Activated naive CD4-positive, alpha-beta T cell (primary cell): ENCODE measurements at places on chromosomes 13 and 19.

DNA sequence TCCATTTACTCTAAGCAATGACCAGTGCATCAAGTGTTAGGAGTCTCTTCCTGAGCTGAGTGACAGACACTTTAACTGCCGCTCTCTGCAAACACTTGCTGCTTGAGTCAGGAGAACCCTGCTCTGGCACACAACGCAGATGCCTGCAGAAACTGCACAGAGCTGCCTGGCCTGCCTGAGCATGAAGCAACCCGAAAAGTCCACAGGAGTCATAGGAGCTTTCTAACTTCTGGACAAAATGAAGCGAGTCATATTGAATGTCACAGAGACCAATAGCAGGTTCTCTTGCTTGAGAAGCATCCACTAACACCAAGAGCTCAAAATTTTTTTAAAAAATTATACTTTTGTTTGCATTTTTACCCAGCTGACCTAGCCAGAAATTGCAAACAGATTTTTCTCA lies 232.4 kb downstream of the LHFPL6 start:
- no peak for DNase-seq

DNA sequence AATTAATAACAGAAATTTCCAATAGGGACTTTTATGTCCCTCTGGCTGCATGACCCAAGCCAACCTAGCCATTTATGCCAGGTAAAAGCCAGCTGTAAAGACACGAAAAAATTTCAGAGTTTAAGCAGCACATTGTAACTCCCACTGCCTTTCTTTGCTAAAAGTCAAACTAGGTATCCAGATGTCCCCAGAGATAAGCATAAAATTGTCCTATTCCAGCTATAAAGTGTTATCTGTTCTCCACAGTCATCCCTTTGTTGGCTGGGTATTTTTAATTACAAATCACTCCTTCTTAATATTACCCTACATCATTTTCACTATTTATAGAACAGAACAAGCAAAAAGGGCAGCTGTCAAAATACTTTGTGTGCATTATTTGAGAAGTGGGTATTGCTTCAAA lies 3.2 kb upstream of the ZNF154 start:
- no peak for DNase-seq

- no peak for DNase-seq
Measured at GRCh38 chr13:51275101-51275500, 52.9 kb downstream of the FAM124A start.

- no peak for DNase-seq
Measured at GRCh38 chr13:100541897-100542825, 46.4 kb downstream of the GGACT start.

- DNase-seq, result no peak
Measured at GRCh38 chr13:57633950-57634838, 2.6 kb downstream of the PCDH17 start.

- no peak for DNase-seq
Measured at GRCh38 chr13:97506511-97506910, 72.5 kb downstream of the RAP2A start.

GRCh38 chr13:36377826-36378468 lies 31.8 kb upstream of the SPART start:
- DNase-seq, result no peak

DNA sequence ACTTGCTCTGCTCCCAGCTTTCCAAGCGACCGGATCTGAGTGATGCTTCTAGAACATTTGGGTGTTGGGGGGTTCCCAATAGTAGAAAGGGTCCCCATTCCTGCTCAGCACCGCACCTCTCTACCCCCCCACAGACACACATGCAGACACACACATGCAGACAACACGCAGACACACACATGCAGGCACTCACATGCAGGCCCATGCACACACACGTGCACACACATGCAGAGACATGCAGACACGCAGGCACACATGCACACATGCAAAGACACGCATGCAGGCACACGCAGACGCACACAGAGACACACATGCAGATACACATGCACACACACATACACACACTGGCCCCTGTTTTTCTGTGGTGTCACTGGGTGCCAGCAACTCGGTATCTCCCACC lies 23.8 kb downstream of the ONECUT3 start:
- no peak for DNase-seq

DNA sequence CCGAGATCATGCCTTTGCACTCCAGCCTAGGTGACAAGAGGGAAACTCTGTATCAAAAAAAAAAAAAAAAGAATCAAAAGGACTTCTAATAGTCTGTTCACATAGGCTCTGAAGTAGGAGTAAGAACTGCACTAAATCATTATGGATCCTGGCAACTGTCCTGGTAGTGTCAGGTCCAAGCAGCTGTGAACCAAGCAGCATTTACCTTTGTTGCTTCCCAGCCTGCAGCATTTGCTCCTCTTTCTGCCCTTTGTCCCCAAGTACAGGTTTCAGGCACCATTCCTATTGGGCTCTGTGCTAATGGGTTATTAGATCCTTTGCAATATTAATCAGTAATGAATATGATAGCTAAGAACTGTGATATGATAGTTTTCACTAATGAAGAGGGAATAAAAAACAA lies 77.4 kb upstream of the NBEA start:
- DNase-seq, result no peak

DNA sequence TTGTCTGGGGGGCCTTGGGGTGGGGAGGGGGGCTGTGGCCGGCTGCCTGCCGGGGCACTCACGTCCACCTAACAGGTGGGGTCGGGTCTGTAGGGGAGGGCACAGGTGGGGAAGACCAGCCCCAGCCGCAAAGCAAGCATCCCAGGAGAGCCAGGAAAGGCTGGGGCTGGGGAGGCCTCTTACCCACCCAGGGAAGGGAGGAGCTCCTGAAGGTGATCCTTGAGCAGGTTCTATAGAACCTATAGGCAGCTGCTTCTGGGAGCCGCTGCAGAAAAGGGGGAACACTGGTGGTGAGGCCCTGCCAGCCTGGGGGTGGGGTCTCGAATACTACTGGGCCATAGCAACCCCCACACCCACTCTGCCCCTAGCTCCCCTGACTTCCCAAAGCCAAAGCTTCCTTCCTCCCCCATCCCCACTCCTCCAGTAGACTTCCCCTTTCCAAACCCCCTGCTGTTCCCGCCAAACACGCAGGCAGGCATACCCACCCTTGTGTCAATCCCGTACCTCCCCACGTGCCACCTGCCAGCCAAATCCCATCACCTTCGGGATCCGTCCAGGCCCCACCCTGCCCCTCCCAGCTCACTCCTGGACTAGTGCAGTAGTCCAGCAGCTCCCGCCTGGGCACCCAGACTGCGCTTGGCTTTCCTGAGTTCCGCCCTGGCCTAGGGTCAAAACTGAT lies 5.6 kb downstream of the KLF16 start:
- no peak for DNase-seq

DNA sequence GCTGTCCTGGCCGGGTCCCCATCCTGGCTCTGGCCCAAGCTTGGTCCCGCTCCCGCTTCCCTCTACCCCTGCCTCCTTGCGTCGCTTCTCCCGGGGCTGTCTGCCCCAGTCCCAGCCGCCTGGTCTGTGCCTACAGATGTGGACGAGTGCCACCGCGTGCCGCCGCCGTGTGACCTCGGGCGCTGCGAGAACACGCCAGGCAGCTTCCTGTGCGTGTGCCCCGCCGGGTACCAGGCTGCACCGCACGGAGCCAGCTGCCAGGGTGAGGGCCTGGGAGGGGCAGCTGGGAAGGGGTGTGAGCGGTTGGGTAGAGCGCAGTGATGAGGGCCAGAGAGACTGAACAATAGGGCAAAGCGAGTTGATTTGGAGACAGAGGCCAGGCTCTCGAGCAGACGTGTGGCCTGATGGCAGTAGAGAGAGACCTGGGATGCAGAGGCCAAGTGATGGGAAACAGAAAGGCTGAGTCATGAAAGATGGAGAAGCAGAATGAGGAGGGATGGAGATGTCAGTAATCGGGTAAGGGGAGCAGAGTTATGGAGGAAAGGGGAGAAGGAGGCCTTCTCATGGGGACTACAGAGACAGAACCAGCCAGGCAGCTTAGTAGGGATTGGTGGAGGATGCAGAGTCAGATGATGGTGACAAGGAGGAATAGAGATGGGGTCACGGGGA lies 9.4 kb downstream of the LTBP4 start:
- DNase-seq, result peak; percentile 58

DNA sequence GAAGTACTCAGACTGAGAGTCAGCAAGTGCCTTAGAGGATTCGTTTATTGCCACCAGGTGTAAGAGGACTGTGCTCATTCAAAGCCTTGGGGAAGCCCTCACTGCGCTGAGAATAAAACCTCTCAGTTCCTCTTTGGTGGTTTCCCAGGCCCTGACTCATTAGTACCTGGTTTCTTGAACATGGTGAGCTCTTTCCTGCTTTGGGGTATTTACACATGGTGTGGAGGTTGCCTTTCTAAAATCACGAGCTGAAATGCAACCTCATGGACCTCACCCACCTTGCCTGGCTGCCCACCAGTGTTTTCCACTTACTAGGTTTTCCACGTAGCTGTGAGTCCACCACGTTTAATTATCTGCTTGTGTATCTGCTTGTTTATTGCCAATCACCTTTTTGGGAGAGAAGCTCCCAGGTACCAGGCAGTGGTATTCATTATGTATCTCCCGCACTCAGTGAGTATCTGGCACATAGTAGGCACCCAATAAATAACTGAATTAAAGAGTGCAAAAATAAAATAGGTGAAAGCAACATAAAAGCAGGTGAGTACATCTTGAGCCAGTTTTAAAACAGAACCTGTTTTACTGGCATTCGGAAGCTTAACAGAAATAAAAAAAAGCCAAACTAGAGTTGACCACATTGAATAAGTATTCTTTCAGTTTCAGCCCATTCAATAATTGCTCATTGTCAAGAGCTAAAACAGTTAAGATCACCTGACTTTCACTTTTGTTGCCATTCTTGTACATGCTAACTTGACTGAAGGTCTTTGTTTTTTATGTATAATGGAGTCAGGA lies 533.0 kb downstream of the MYO16 start:
- DNase-seq, result no peak

GRCh38 chr19:1860042-1860775 lies 3.2 kb downstream of the KLF16 start:
- DNase-seq, result peak; percentile 23

DNA sequence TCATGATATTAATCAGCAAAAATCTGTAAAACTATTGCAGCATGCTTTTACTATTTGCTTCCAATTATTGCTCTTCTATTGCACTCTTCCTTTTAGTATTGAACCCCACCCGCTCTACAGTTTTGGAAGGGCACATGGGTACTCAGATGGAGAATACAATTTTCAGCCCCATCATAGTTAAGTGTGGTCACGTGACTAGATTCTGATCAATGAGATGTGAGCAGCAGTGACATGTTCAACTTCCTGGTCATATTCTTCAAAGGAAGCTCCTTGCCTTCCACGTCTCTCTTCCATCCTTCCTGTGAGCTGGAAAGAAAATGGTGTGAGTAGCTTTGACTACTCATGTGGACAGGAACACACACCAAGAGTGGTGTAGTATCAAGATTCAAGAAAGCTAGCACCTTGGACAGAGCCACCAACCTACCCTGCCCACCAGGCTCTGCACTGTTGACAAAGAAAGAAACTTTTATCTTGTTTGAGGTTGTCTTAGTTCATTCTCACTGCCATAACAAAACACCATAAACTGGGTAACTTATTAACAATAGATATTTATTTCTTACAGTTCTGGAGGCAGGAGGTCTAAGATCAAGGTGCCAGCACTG lies 3.8 kb upstream of the FGF14 start:
- no peak for DNase-seq

- DNase-seq, result peak; percentile 38
Measured at GRCh38 chr19:29671393-29672160, 6.3 kb downstream of the PLEKHF1 start.

GRCh38 chr13:24905242-24905641 lies 141.3 kb downstream of the RNF17 start:
- DNase-seq, result no peak

GRCh38 chr19:17540174-17540573 lies 15.3 kb upstream of the COLGALT1 start:
- no peak for DNase-seq

DNA sequence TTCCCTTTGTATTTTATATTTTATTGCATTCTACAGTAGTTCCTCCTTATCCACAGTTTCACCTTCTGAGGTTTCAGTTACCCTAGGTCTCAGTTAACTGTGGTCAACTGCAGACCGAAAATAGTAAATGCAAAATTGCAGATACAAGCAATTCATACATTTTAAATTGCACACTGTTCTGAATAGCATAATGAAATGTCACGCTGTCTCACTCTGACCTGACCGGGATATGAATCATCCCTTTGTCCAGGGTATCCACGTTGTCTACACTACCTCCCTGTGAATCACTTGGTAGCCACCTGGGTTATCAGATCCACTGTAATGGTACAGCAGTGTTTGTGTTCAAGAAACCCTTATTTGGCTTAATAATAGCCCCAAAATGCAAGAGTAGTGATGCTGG lies 325.0 kb downstream of the DNAJC15 start:
- no peak for DNase-seq

- DNase-seq, result no peak
Measured at GRCh38 chr13:25001476-25002206, 94.3 kb upstream of the PABPC3 start.

DNA sequence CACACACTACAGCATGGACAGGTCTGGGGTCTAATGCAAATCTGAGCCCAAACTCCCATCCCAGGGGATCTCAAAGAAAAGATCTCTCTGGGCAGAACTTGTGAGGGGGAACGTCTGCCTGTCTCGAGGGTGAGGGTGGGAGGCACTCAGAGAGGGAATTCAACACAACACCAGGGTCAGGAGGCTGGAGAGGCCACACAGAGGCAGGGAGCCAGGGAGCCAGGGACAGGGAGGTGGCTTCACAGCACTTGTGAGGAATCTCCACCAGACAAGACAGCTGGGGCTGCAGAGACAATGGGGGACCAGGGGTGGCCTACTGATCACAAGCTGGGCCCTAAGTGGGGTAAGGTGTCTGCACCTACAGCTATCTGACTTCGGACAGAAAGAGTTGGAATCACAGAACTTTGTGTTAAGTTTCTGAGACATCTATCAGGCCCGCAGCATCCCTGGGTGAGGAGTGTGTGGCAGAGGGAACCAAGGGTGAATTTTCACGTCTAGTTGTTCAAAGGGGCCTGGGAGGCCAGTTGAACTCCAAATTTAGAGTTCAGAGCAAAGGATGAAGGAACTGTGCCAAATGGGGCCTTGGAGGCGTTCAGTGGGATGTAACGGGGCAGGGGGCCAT lies 12.7 kb upstream of the AKAP8L start:
- DNase-seq, result no peak

DNA sequence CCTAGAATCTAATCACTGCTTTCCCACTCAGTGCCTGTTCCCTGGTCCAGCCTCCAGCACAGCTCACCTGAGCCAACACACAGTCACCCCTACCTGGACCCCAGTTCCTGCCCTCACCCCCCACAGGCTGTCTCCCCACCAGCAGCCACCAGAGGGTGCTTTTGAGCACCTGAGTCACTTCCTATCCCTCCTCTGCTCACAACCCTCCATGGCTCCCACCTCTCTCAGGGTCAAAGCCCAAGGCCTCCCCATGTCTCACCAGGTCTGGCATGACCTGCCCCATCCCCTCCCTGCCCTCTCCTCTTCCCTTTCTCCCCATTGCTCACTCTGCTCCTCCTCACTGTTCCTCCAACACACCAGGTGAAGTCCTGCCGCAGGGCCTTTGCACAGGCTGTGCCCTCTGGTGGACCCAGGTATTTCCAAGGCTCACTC lies 7.1 kb upstream of the DPP9 start:
- peak; percentile 14 for DNase-seq

- DNase-seq, result no peak
Measured at GRCh38 chr13:70795484-70795883, 687.2 kb upstream of the KLHL1 start.

- DNase-seq, result no peak
Measured at GRCh38 chr13:82501834-82502233, 1380.4 kb downstream of the SLITRK1 start.
